ENCODE measurements at places on chromosomes 6 and 20. TPM values are rescaled to one million over a fixed set of nuclear protein-coding genes. Genes with fewer than 3 reads are reported as not detected.

The CDH4 gene
- 7.9 TPM for total RNA-seq

The VSX1 gene
- total RNA-seq: not detected

DNA sequence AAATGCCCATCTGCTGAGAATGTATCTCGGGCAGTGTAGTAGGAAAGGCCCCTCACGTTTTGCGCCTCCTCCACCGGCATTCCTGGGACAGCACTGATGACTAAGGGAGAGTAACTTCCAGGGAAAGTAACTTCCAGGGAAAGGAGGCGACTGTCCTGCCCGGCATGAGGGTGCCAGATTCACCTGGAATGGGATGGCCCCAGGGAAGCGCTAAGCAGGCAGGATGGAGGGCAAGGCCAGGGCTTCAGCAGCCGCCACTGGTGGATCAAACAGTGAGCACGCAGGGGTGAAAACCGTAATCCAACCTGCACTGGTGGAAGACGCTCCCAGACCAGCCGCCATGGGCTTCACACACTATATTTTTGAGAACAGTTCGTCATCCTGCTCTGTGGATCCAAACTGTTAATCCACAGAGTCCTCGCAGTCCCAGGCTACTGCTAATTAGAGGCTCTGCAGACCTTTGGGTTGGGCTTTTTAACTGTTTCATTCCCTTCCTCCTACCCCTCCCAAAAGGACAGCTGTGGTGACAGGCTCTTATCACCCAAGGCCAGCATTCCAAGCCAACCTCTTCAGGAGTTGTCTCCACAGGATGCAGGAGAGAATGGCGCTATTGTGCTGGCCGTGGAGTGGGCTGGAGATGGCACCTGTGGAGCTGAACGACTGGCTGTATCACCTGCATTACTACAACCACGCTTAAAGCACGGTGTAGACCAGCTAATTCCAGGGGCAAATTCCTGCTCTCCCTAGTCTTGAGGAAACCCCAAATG lies 178.9 kb downstream of the DLL1 start:
- DNase-seq: peak; percentile 52

- DNase-seq: no peak
Measured at GRCh38 chr6:166658792-166659150, 31.7 kb upstream of the RPS6KA2 start.

Measured in spleen (tissue), 13 donors.